ENCODE measurements at places on chromosomes 4 and X.

DNA sequence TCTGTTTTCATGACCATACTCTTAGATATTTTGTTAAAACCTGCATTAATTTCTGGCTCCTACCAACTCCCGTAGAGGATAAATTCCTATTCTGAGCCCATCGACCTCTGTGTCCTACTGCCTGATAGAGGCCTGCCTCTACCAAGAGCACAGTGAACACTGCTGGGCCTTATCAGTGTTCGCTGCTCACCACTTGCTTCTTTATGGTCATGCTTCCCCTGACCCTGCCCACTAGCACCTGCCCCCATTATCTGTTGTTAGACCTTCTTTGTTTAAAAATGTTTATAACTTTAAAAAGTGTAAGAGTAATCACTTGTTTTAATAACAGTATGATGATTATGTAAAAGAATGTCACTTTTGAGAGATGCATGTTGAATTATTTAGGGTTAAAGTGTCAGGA lies 6.1 kb downstream of the DAPP1 start:
- no peak for DNase-seq

DNA sequence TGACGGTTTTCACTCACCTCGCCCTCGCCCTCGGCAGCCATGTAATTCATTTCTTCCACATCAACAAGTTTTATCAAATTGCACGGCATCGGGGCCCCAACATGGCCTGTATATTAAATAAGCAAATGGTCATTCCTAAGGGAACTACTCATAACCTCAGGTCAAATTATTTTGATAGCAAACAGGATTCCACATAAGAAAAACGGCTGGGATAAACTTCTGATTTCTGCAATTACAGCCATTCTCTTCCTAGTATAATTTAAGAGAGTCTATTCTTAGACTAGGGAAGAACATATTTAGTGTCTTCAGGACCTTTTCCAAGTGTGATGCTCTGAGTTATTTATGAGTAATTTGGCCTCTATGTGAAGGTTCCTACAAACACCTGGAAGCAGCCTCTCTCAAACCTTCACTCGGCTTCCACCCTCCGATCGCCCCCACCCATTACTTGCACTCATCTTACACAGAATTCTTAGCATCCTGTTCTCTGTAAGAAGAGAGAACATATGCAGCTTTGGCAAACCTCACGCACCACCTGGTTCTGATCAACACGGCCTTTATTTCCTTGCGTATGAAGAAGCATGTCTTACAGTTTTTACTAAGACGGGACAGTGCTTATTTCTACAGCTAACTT lies 29.4 kb upstream of the CENPU start:
- DNase-seq = no peak

GRCh38 chr4:142801966-142802365 lies 44.1 kb downstream of the INPP4B start:
- no peak for DNase-seq

DNA sequence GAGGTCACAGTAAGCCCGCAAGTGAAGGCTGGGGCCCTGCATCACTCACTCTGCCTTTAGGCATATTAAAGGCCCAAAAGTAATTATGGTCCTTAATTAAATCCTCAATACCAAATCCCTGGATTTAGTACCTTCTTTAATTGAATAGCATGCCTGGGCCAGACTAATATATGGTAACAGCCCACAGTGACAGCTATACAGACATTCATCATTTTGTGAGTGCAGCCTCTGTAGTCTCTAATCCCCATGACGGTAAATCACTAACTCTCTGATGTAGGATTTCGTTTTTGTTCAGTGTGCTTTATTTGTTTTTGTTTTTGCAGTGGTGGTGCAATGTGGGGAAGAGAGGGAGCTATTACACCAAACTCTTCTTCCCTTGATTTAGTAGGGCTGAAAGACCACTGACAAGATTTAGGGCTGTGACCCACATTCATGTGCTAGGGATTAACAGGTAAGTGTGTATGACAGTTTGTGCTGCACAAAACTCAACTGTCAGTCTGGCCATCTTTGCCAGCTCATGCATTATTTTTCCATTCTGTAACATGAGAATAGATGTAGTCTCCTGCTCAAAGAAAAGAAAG lies 60.6 kb upstream of the SLC39A8 start:
- no peak for DNase-seq

GRCh38 chrX:47483306-47484268 lies 565 bp upstream of the ZNF41 start:
- no peak for DNase-seq

DNA sequence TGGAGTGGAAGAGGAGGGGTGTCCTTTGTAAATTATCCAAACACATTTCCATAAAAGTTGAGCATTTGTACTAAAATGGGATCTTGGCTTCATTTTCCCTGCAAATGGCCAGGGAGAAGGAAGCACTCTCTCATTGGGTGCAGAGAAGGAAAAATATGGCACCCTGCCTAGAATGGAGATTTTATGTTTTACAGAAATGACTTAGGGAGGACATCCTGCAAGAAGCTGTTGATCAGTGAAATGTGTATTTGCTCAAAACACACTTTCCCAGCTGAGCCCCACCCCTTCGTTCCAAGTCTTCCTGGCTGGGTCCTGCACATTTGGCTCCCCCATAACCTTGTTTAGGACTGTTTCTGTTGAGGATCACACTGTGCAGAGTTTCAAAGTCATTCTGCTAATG lies 213.5 kb upstream of the TAPT1 start:
- DNase-seq = no peak

DNA sequence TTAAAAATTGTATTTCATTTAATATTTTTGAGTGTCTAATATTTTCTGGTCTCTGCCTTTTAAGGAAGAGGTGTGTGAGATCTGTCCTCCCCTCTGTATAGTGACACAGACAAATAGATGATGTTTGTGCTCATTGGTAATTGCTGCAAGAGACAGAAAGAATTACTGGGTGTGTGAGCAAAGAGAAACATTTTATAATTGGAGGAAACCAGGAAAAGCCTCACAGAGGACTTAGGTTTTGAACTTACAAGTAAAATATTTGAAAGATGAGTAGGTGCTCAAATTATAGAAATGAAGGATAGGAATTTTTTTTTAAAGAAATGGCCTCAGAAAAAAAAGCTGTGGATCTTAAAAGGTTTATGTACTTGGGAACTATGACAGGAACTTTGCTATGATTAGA lies 149.8 kb downstream of the SPCS3 start:
- DNase-seq = no peak

- DNase-seq = no peak
Observed at GRCh38 chrX:132757066-132757623, 201.3 kb downstream of the HS6ST2 start.

DNA sequence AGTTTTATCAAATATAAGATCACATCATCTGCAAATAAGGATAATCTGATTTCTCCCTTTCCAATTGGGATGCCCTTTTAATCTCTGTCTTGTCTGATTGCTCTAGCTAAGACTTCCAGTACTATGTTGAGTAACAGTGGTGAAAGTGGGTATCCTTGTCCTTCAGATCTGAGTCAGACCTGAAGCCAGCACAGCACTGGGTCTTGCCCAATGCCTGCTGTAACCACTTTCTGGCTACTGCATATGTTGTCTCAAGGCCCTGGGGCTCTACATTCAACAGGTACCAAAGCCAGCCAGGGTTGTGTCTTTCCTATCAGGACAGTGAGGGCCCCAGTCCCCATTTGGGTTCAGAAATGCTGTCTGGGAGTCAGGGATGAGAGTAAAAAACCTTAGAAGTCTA lies 90.3 kb downstream of the CYSLTR1 start:
- DNase-seq = no peak
